ENCODE measurements at places on chromosomes 7 and 10.
A peak's percentile ranks its signal among the peaks of the same experiment; 100 is the strongest.

- no peak for DNase-seq
Observed at GRCh38 chr7:32161708-32162107, 91.5 kb upstream of the PDE1C start.

DNA sequence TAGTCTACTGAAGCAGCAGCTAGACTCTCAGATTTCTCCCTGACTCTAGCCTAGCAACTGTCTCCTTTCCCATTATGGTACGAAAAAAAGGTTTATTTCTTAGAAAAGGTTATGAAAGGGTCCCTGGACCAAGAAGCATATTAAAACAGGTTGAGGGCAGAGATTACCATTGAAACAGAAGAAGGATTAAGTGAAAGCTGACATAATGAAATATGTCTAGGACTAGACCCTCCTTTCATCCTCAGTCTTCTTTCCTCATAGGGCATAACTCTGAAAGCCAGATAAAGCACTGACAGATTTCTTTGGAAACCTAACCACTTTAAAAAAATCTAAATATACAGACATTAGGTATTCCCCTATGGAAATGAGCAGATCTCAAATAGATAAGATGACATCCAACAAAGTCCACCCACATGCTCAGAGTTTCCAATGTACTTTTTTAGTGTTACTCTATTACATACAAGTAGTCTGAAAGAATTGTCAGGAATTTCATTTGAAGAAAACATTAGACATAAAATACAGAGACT, 58.6 kb downstream of the JMJD1C start:
- DNase-seq, result no peak

DNA sequence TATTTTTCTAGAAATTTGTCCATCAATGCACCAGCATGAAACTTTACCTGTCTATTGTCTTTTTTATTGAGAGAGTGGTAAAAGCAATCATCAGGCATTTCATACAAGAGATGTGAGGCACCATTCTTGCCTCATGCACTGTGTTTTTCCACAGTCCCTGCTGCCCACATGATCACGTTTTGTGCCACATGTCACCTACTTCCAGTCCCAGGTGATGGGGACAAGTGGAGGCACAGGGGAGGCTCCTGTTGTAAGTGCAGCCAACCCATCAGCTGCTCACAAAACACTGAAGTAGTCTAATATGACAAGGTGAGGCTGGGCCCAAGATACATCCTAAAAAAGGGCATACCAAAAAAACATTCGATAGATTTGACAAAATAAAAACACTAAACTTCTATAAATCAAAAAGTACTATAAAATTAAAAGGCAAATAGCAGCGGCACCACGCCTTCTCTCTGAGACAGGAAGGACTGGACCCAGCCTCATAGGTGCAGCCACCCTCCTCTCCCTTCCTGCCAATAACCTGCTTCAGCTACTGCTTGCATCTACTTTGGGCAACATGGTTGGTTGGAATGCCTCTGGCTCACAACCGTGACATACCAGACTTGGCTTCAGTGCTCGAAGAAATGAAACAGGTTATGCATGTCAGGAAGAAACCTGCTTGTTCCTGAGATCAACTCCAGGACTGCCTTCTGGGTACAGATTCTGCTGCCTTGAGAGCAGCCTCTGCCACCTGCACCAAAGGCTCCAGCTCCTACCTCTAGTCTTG, 2.3 kb downstream of the ZC3HAV1L start:
- no peak for DNase-seq

DNA sequence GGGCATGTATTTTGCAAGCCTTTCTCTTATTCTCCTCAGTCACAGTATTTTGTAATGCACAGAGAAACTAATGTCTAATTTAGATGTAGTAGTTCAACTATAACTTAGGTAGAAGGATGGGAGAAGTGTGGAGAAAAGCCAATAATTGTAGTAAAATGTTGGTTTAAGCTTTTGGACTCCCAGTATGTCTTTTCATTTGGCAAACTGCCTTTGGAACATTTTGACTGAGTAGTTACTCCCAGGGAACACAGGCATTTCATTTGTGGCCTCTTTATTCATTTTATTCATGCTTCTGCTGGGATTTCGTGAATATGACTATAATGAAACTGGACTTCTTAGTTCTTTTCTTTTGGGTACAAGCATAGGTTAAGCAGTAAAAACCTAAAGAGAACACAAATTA, 79.0 kb downstream of the EXOC4 start:
- no peak for DNase-seq

GRCh38 chr10:84551437-84552120, 223.2 kb downstream of the CCSER2 start:
- DNase-seq, result no peak

- DNase-seq, result no peak
Observed at GRCh38 chr7:151150388-151150787, 17.1 kb downstream of the GBX1 start.

DNA sequence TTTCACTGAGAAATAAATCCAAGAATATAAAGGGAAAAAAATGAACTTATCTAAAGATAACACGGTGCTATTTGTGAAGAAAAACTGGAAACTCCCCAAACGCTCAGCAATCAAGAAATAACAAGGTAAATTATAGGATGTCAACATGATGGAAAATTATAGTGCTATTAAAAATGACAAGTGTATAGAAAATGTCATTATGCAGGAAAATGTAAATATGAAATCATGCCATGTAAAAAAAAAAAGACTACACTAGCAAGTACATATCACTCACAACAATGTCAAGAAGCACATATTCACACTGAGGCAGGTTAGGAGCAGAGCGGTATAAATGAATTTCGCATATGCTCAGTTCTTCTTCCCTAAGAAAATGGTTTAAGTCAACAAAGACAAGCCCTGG, 27.7 kb downstream of the KLRG2 start:
- no peak for DNase-seq

GRCh38 chr10:110335314-110336064, 30.8 kb upstream of the SMNDC1 start:
- DNase-seq, result no peak

DNA sequence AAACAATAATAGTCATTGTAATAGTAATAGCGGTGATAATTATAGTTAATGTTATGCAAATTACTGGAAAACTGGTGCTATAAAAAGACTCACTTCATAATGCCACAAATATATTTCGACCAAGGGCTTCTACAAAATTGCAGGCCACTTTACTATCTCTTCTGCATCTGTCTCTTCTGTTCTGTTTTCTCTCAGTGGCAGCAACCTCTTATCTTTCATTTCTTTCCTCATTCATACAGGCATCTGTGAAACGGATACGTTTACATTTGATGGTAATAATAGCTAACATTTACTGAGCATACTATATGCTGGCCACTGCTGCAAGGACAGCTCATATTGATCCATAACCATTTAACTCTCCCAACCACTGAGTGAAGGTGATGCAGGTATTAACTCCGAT, 537.4 kb upstream of the PFKP start:
- no peak for DNase-seq

- DNase-seq, result no peak
Observed at GRCh38 chr10:47295411-47295810, 4.6 kb upstream of the GDF10 start.

DNA sequence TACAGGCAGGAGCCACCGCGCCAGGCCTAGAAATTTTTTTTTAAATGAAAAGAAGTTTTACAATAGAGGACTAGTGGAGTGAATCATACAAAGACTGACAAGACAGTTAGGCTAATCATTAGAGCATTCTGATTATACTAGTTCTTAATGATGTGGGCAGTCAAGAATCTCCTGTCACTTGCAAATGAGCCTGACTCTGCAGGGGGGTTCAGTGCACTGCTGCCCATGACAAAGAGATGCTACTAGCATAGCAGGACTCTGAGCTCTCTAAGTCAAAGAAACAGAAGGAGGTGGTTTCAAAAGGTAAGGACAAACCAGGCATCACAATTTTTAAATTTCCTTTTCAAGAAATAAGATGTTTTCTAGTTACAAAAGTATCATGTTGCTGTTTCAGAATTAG, 59.0 kb downstream of the CCDC6 start:
- DNase-seq, result no peak

- no peak for DNase-seq
Observed at GRCh38 chr10:48538611-48539010, 66.3 kb downstream of the ARHGAP22 start.

DNA sequence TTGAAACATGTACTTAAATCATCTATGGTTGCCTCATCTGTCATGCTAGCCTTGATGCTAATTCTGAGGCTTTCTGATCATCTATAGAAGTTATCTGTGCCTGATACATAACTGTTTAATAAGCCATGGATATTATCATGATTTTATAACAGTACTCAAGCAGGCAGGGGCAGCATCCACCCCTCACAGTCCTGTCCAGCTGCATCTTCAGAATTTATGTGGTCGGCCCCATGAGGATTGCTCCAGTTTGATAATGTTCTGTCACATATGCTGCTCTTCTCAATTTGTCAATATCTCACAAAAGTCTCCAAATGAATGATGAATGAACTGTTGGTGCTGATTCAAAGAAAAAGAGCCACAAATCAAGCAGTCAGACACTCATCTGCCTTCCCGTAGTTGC, 335.1 kb upstream of the POM121L12 start:
- DNase-seq, result no peak

DNA sequence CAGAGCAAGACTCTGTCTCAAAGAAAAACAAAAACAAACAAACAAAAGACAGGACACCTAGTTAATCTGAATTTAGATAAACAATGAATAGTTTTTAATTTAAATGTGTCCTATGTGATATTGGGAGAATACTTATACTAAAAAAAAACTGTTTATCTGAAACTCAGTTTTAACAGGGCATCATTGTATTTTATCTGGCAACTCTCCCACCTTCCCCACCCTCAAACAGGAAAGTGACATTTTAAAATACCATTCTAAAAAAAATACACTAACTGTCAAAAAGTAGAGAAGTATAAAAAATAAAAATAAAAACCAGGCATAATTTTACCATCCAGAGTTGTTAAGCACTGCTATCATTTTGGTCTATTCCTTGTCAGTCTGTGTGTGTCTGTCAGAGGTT, 119.0 kb downstream of the RTKN2 start:
- no peak for DNase-seq

DNA sequence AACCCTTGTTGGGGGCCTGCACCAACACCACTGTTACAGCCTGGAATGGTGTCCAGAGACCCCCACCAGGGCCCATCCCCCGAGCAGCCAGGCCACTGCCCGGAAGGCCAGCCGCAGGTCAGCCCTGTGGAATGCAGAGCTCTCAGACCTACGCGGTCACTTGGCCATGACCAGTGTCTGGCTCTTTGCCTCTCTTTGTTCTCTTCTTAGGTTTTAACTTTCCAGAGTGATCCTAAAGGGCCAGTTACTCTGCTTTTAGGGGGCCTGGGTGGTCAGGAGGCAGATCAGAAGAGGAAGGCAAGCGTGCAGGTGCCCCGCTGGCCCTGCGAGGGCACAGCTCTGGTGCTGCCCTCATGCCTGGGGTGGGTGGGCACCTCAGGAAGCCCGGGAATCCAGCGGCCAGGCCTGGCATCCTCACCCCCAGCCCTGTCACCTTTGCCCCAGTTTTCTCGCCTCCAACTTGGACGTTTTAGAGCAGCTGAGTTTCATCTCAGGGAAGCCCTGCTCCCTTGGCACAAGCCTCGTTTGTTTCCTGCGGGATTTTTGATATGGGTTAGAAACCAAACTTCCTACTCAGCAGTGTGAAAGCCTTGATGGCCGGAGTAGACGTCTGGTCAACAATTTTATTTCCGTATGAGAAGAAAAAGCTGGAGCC, 62.5 kb upstream of the CHST15 start:
- DNase-seq, result no peak

GRCh38 chr7:43758029-43758821, at the start of gene BLVRA:
TSS of gene BLVRA (plus strand) at chr7:43758680. CDS start at chr7:43771159, 12,479 bp downstream.
- no peak for DNase-seq

DNA sequence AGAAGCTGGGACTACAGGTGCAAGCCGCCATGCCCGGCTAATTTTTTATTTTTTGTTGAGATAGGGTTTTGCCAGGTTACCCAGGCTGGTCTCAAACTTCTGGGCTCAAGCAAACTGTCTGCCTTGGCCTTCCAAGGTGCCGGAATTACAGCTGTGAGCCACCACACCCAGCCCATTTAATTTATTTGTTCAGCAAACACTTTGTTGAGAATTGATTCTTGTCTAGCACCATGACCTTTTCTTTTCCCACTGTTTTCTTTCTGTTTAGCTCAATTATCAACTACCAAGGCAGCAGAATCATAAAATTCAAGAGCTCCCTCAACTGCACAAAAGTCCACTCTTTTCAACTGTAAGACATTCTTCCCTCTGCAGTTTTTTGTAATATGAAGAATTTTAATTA, 47.8 kb upstream of the PARD3 start:
- DNase-seq, result no peak

DNA sequence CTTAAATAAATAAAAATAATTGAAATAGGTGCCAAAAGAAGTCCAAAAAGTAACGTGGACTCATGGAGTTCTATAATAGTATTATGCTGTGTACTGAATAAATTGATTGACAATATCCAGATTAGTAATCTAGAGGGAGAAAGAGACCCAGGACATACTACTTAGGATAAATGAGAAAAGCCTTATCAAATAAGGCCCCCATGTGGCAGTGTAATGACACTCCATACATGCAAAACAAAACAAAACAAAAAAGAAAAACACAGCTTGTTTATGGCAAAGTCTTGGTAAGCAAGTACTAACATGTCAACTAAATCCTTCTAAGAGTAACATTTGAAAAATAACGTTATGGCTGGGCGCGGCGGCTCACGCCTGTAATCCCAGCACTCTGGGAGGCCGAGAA, 3.6 kb upstream of the RUNDC3B start:
- no peak for DNase-seq

- no peak for DNase-seq
Observed at GRCh38 chr7:39688611-39689480, 65.5 kb downstream of the RALA start.

GRCh38 chr10:49218480-49218879, 30.3 kb upstream of the TMEM273 start:
- no peak for DNase-seq

GRCh38 chr10:13661256-13661655, 74.5 kb downstream of the PRPF18 start:
- DNase-seq, result no peak

GRCh38 chr7:16078076-16078952, 343.0 kb downstream of the CRPPA start:
- DNase-seq, result peak; percentile 69

GRCh38 chr7:22351878-22352277, 5.1 kb downstream of the RAPGEF5 start:
- DNase-seq, result no peak

DNA sequence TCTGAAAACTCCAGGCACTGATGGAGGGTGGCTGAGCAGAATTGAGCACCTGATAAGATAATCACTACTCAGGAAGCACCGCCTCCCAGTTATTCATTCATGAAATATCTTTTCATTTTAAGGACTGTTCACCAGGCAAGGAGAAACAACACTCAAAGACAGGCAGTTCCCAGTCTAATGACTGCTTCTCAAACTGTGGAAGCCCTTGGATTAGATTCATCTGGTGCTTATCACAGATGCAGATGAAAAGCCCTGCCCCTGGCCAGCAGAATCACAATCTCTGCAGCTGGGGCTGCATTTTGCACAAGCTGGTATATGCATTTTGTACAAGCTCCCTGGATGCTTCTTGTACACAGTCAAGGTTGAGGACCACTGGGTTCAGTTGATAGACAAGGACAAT, 109.7 kb downstream of the ELMO1 start:
- DNase-seq, result no peak

DNA sequence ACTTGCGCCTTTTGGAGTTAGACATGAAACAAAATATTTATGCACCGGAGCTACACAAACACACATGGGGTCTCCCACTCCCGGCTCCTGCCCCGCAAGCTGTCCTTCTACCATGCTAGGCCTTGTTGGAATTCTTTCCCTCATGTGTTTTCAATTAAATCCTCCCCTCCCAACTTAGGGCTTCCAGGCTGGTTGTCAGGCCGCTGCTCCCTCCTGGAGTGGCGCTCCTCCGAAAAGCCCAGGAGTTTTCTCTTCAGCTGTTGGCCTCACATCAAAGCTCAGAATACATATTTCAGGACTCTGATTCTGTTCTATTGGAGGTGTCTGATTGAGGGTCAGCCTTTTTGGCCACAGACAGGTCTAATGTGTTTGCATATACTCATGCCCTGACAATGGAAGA, 113.3 kb downstream of the FANK1 start:
- DNase-seq, result no peak
